ENCODE measurements at places on chromosomes 7 and 10. TPM values are rescaled to one million over a fixed set of nuclear protein-coding genes. Genes with fewer than 3 reads are reported as not detected.
A peak's percentile ranks its signal among the peaks of the same experiment; 100 is the strongest.

- no peak for DNase-seq
Measured at GRCh38 chr7:1621718-1622117, 48.4 kb upstream of the ELFN1 start.

GRCh38 chr7:77425101-77426051 lies 9.2 kb upstream of the GSAP start:
- DNase-seq = no peak

DNA sequence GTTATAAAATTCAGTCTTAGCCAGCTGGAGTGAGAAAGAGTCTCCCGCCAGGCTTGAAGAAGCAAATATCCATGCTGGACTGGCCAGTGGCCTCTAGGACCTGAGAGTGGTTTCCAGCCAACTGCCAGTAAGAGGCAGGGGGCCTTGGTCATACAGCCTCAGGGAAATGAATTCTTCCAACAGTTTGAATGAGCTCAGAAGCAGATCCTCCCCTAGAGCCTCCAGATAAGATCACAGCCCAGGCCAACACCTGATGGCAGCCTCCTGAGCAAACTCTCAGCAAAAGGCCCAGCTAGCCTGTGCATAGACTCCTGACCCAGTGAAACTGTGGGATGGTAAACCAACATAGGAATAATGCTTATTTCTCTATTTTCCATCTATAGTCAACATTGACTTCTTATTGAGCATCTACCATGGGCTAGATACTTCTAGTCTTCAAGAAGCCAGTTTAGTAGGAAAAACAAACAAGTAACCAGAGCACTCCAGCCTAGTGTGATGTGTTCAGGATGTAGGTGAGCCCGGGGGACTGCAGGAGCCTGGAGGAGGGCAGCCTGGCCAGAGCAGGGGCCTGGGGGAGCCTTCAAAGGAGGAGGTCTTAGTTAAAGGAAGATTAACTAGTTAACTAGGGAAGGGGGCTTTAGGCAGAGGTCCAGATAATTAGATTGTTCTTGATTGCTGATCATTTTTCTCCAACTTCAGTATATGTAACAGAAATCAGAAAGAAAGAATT lies 115.4 kb upstream of the ADO start:
- DNase-seq = no peak

DNA sequence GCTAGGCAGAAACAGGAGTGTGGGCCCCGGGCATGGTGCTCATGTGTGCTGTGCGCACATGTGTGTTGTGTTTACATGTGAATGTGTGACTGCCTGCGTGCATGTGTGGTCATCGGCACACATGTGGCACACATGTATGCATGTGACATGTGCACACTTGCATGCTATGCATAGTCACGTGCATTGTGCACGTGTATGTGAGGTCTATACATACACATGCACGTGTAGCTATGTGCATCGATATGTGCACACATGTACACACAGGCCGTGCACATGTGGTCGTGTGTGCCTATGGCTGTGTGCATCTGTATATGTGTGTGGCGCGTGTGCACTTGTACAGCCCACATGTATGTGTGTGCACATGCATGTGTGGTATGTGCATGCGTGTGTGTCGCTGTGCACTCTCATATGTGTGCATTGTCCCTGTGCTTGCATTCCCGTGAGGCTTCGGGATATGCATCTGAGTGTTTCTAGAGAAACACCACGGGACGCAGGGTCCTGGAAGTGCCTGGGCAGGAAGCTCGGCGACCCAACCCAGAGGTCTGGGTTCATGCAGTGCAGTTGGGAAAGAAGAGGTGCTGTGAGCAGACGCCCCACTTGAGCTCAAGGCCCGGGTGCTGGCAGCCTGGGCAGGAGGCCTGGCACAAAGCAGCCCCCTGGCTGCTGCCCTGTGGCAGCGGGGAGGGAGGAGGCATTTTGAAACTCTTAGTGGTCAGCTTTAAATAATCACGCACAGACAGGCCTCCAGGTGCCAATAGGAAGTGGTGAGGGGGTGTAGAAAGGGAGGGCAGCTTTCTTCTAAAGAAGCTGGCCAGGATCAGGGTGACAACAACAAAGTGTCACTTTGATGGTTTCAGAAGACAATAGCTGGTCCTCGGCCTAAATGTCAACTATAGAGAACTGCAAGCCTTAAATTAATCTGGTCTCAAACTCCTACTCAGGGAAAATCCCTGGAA lies 410.0 kb upstream of the MGMT start:
- DNase-seq = no peak

Gene CCDC71L
- 6.9 TPM for total RNA-seq

GRCh38 chr7:137690635-137691034 lies 156.1 kb downstream of the DGKI start:
- DNase-seq = no peak

DNA sequence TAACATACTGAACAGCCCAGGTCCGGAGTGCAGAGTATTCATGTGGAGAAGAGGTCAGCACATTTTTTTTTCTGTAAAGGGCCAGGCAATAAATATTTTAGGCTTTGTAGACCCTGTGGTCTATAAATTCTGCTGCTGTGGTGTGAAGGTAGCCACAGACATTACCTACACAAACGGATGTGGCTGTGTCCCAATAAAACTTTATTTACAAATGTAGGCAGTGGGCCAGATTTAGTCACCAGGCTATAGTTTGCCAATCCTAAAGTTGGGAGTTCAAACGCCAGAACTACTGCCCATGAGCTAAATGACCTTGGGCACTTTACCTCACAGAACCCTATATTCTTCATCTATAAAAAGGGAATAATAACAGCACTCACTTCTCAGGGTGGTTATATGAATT lies 13.4 kb downstream of the FAM53B start:
- DNase-seq = no peak

- peak; percentile 73 for DNase-seq
Measured at GRCh38 chr10:122494833-122495232, 33.5 kb downstream of the HTRA1 start.

DNA sequence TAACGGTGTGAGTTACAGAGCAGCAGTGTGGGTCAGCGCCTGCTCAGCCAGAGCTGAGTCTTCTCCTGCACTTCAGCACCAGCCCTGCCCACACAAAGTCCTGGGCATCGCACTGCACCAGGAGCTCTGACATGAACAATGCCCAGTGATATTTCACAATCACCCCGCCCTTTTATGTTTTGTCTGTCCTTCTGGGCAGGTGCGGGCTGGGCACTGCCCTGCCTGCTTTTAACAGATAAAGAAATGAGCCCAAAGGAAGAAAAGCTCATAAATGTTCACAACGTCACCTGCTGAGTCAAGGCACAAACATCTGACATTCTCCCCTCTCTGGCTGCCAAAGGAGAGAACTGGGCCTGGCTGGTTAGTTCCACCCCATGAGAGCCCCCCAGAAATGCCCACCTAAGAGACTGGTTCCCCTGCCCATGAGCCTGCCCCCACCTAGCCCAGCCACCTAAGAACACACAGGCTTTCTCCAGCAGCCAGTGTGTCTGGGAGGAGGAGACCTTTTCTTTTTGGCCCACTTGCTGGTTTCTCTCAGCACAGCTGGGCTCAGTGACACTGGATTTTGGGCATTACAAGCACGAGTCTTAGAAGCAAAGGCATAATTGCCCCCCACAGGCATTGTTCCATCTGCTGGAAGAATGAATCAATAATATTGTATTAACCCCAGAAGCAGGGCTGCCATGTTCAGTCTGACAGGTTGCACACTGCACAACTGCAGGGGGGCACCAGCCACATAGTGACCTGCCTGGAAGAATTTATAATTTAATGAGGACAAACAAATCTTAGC lies 22.3 kb downstream of the CALML3 start:
- no peak for DNase-seq

- no peak for DNase-seq
Measured at GRCh38 chr7:90669492-90669891, 73.4 kb downstream of the CDK14 start.

Gene TMEM176A
- 31.1 TPM for total RNA-seq

DNA sequence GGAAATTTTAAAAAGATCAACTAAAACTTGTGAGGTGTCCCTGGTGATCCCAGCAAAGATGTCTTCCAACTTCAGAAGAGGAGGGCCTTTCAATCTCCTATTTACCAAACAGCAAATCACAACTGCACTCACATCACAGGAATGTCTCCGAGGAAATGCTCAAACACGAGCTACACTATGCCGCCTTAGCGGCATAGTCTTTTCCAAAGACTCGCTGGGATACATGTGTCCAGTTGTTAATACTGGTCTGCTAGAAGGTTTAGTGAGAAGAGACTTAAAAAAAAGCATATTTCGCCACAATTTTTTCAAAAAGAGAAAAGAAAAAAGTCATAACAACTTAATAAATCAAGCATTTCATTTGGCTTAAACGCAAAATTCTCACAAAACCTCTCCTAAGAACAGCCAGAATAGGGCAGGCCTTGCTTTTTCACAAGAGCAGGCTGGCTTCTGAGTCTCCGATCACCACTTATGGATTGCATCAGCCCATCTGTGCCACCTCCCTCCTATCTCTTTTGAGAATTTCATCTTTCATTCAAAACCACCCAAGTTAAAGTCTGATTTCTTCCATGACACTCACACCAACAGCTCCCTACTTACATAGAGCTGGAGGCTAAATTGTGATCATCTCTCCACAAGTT lies 66.1 kb downstream of the GNA12 start:
- DNase-seq = no peak

DNA sequence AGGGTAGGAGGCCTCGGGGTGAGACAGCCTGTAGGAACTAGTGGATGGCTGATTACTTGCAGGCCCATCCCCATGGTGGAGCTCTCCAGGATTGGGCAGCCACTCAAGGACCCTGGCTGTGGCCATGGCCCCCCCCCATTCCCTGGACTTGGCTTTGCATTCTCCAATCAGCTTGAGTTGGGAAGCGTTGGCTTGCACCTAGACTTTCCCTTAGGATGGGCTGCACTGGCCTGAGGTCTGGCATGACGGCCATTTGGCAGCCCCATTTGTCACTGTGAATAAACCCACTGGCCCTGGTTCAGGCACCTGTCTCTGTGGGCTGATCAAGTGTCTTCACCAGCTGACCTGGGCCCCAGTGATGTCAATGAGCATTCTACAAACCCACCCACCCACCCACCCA lies 41.4 kb downstream of the RAMP3 start:
- no peak for DNase-seq

Gene TFAM
- total RNA-seq = 32.0 TPM

DNA sequence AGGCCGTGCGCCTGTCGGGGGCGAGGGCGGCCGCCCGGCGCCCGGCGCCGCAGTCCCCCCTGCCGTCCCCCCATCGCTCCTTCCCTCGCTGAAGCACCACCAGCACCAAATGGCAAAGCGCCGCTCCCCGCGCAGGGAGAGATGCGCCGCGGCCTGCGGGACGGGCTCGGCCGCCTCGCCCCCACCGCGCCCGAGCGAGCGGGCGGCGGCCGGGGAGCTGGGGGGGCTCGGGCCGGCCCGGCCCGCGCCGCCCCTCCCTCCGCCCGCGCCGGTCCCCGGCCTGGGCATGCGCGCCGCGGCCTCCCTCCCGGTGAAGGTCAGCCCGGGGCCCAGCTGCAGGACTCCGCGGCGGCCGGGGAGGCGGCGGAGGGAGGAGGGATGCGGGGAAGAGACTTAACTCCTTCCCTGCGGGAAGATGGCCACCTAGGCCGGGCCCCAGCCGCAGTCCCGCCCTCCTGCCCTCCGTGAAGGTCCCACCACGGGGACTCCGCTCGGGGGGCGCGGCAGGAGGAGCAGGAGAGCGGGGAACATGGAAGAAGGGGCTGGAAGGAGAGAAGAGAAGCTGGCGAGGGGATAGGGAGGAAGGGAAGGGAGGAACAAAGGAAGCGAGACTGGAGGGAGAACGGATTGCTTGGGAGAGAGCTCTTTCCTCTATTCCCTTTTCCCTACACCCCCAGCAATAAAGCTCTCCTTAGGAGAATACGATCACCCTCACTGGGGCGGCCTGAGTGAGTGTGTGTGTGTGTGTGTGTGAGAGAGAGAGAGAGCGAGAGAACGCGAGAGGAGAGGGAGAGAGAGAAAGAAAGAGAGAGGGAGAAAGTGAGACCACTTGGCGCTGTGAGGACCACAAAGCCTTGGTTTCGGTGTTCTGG lies 3.4 kb upstream of the SMARCD3 start:
- DNase-seq = peak; percentile 88

GRCh38 chr10:29713450-29713849 lies 78.7 kb upstream of the SVIL start:
- DNase-seq = no peak

DNA sequence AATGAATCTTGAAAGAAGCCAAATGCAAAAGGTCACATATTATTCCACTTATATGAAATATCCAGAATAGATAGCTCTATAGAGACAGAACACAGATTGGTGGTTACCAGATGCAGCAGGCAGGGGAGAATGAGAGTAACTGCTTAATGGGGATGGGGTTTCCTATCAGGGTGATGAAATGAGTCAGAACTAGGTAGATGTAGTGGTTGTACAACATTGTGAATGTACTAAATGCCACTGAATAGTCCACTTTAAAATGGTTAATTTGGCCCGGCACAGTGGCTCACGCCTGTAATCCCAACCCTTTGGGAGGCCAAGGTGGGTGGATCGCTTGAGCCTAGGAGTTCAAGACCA lies 9.4 kb upstream of the SLC25A28 start:
- no peak for DNase-seq

DNA sequence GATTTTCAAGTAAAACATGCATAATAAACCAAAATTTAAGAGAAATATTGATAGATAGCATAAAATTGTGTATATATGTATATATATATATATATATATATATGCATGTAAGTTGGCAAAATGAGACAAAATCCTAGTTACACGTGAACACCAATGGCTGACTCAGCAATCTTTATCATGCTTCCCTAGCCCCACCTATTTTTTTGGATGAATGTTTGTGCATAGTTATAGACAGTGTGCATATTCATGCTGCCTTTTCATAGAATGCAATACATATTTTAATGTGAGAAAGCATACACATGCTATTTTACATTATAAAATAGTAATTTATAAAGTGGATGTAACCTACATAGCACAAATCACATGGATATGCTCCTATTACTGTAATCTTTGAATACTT lies 230.3 kb downstream of the SH2D4B start:
- DNase-seq = no peak

Gene PAOX
- total RNA-seq = 3.5 TPM

DNA sequence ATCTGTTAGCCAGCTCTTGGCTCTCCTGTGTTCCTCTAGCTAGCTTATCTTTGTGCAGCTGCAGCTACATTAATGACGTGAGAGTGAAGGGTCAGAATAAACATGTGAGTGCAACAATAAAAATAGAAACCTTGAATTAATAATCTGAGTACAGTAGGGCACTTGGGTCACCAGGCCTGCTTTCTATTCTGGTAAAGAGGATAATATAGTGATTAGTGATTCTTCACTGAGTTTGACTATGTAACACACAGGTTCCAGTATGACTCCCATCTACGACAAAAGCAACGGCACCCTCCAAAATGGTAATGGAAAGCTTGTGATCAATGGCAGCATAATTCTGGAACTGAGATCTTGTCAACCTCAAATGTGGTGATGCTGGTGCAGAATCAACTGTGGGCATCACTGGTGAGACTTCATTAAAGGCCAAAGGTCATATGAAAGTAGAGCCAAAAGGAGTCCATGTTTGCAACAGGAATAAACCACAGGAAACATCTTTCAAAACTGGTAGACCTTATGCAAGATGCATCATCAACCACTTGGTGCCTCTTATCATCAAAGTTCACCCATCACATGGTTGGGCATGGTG lies 77.6 kb downstream of the NRBF2 start:
- DNase-seq = no peak

- no peak for DNase-seq
Measured at GRCh38 chr10:101561068-101561915, 26.8 kb downstream of the POLL start.

Data from Right ventricle myocardium inferior (tissue), 1 donor.